ENCODE measurements at places on chromosomes 3 and 15.

- peak; percentile 89 for DNase-seq
These were observed at the start of gene PCSK6 for GRCh38 chr15:101489599-101490407. Gene PCSK6 (minus strand): TSS chr15:101489707. CDS start chr15:101489670, 37 bp downstream.

- DNase-seq, result no peak
These were observed 378.0 kb downstream of the LSAMP start for GRCh38 chr3:116067326-116067725.

DNA sequence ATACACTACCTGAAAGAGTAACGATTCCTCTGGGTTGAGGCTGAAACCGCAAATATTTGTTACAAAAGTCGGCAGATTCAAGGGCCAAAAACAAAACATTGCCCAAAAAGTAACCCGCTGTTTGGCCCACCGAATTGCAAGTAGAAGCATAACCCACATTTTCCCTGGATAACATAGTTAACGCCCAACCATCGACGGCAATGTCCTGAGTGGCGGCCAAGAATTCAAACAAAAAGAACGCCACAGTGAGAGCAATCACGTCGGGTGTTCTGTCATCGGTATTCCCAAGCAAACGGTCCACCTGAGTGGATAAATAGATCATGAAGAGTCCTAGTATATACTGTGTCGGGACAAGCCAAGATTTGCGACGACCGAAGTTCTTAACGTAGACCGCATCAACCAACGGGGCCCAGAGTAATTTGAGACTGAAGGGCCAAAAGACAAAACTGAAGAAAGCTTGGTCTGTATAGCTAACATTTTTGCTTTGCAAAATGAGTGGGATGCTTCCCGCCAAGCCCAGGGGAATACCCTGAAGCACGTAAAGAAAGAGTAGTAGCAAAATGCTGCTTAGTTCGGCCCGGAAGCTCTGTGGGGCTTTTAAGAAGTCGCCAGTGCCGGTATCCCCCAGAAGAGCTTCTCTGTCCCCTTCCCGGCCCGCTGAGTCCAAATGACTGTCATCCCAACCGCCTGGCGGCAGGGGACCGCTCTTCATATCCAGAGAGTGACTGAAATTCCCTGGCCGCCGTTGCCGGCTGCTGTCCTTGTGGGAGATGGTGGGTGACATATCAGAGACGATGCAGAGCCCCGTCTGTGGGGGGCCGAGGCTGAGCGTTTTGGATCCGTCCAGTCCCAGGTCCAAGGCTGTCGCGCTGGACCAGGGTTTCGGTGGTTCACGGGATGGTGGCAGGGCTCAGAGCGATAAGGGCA lies 750 bp downstream of the SLC33A1 start:
- DNase-seq, result no peak

GRCh38 chr3:23663246-23663645 lies 142.5 kb upstream of the UBE2E1 start:
- DNase-seq, result no peak

GRCh38 chr15:62343397-62343796 lies 178.3 kb upstream of the C2CD4B start:
- DNase-seq, result no peak
